ENCODE measurements at places on chromosomes 13 and 19.

- no peak for DNase-seq
Measured at GRCh38 chr19:4360081-4360569, 16.8 kb downstream of the MPND start.

GRCh38 chr19:46678110-46678732 lies 17.2 kb upstream of the DACT3 start:
- DNase-seq: no peak

DNA sequence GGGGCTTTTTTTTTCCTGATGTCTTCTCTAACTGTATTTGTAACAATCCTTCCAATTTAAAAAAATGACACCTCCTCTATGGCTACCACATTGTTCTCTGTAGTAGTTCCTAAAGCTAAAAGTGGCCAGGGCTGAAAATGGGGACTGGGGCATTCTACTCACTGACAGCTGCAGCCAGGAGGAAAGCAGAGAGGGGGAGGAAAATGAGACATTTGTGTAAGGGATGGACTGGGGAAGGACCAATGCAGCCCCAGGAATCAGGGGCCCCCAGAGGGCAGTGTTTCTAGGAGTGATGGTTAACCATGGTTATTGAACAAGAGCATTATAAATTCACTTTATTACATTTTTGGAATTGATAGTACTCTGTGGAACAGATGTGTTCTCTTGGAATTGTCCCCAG lies 34.3 kb upstream of the C1QTNF9 start:
- DNase-seq: no peak

DNA sequence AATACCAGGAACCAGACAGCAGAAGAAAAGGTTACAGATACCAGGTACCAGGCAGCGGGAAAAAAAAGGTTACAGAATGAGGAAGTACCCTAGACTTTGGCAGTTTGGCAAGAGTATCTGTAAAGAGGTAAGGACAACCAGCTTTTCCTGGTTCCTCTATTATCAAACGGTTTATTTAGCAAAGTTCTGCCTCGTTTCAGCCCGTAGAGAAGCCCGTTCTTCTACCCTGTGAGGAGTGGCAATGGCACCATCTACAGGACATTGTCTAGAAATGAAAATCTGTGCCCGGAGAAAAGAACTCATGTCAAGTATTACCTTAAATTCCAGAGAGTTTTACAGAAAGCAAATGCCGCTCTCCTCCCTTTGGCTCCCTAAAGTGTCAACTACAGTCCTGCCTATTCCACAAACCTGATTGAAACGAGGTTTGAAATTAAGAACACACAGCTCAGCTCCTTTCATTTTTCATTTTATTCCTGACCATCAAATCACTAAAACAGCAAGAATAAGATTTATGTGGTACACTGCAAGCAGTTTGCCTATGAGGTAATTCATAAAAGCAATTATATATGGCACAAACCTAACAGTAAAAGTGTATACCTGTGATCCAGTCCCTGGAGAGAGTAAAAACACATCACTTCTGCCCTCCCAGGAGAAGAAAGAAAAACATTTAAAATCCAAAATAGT lies 226.3 kb downstream of the SLC7A1 start:
- no peak for DNase-seq

DNA sequence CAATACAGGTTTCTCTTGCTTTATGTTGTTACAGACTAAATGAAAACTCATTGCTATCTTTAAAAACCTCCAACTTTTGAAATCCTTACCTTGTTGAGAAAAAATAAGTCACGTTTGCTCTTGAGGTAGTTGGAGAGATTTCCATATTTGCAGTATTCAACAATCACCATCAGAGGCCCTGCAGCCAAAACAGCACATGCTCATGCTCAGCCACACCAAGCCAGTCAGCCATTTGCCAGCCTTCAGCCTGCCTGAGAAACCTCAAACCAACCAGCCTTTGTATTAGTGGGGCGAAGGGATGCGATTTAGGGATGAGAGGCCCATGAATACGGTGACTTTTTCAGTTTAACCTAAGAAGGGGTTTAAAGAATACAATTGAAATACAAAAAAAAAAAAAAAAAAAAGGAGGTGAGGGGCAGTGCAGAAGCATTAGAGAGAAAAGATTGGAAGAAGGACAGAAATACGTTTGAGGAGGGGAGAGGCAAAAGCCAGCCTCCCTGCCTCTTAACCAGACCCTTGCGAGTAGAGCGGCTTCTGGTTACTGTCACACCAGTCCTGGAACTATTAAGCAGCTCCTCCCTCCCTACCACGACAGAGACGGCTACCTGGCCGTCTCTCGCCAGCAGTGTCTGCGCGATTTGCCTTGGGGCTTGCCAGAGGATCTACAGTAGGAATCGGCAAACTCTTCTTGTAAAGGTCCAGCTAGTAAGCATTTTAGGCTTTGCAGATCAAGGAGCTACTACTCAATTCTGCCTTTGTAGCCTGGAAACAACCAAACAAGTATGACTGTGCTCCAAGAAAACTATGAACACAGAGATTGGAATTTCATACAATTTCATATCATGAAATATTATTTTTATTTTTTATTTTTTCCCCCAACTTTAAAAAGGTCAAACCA lies 167.3 kb downstream of the FLT1 start:
- no peak for DNase-seq

DNA sequence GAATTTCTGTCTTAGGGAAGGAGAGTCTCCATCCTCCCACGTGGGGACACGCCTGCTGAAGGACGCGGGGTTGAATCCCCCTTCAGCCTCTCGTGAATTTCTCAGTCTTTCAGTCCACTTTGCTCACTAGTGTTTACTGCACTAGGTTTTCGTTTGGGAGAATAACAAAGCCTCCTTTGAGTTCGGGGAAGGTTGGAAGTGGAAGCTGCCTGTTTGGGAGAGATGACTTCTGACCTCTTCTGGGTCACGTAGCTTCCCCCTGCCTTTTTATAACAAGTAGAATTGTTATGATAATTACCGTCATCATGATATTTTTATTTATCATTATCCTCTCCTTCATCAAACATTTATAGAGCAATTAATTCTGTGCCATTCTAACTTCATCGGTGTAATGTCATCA lies 60.7 kb downstream of the ATP11A start:
- no peak for DNase-seq

DNA sequence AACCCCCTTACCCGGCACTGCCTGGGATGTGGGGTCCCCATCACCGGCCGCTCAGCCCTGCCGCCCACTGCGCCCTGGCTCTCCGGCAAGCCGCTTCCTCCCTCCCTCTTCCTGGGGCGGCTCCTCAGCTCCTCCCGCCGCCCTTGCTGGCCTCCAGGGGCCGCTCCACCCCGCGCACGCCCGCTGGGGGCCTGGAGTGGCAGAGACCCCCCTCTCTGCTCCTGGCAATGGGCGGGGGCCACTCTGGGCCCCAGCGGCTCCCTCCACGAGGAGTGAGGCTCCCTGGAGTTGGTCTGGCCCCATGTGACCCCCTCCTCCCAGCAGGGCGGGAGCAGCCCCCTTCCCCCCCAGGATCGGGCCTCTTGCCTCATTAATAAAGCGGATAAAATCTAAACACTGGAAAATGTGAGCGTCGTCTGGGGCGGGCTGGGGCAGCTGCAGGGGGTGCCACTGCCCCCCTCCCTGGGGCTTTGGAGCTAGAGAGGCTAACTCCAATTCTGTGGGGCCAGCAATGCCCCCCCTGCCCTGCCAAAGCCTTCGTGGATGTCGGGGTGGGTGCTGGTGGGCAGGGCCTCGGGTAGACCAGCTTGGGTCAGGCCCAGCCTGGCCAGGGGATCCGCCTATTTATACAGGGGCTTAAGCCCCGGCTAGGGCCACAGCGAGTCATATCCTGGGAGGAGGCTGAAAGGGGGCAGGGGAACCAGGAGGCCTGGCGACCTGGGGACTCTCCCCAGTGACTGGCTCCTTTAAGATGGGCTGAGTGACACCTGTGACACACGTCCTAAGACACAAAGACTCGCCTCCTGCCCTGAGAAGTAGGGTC lies at the start of gene PTGER1:
Gene PTGER1 (minus strand): TSS at position 104 of the 823 bp plus-strand sequence. CDS start 1,034 bp downstream, outside the sequence.
- peak; percentile 87 for DNase-seq

- DNase-seq: no peak
Measured at GRCh38 chr19:33471111-33471996, 50.2 kb downstream of the PEPD start.

DNA sequence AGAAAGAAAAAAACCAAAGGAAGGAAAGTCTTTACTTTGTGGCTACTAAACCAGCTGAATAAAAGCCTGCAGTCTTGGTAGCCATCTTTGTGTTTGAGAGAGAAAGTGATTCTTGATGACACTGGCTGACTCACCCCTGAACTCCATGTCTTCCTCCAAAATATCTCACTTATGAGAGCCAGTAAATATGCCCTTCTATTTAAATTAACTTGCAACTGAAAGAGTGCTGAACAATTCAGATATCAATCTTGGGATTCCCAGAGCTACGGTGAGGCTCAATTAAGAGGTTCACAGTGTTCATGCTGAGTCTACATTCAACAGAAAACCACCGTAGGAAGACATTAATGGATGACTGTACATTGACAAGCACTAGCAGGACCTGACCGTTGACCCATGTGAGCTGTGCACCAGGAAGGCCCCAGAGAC lies 57.9 kb downstream of the KCTD12 start:
- DNase-seq: no peak

GRCh38 chr13:79522583-79522982 lies 41.6 kb downstream of the NDFIP2 start:
- DNase-seq: no peak

GRCh38 chr19:40580619-40581018 lies 3.9 kb downstream of the SHKBP1 start:
- DNase-seq: no peak

DNA sequence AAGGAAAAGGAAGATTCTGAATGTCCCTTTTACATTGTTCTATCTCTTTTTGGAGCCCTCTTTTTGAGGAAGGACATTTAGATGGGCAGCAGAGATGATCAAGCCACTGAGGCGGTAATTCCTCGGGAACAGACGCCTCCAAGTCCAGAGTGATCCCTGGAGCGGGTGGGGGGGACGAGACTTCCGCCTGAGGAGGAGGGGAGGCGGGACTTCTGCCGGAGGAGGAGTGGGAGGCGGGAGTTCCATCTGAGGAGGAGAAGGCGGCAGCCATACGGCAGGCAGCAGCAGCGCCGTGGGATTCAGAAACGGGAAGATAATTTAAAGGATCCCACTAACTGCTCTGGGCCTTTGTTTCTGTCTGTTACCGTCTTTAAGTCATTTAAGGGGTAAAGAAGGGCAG lies 37.6 kb upstream of the CD177 start:
- DNase-seq: no peak

- DNase-seq: peak; percentile 25
Measured at GRCh38 chr13:99370481-99371275, 63.5 kb upstream of the GPR183 start.

GRCh38 chr13:46721054-46721453 lies 75.9 kb downstream of the ESD start:
- peak; percentile 78 for DNase-seq

- DNase-seq: no peak
Measured at GRCh38 chr13:22735011-22735995, 445.5 kb upstream of the SGCG start.

- DNase-seq: no peak
Measured at GRCh38 chr13:106047859-106048258, 487.6 kb downstream of the EFNB2 start.

GRCh38 chr13:106095919-106096318 lies 439.5 kb downstream of the EFNB2 start:
- DNase-seq: no peak

DNA sequence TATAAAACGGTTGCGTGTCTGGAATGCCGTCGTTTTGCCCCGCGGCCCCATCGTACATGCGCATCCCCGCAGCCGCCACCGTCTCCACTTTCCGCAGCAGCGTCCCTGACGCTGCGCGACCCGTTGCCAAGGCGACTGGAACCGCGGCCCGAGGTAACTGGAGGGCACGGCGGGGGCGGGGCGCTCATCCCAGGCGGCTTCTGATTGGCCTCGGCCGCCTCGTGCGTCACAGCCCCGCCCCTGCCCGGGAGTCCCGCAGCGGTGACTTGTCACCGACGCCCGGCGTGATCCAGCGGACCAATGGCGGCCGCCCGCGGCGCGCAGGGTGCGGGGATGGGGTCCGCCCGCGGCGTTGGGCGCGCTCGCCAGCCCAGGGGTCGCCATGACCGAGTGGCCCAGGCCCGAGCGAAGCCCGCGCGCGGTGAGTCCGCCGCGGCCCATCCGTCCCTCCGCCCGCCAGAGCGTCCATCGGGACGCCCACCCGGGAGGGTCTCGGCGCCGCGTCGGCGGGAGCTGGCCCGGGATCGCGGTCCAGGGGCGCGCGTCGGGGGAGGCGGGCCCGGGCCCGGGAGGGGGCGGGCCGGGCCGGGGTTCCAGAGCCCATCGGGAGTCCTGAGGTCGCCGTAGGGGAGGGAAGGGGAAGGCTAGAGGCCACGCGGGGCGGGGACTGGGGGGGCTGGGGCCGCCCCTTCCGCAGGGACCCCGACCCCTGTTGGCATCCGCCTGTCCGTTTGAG lies at the start of gene ZSCAN1:
Gene ZSCAN1 (plus strand): TSS at position 285 of the 736 bp plus-strand sequence. CDS start 3,812 bp downstream, outside the sequence.
- peak; percentile 98 for DNase-seq

DNA sequence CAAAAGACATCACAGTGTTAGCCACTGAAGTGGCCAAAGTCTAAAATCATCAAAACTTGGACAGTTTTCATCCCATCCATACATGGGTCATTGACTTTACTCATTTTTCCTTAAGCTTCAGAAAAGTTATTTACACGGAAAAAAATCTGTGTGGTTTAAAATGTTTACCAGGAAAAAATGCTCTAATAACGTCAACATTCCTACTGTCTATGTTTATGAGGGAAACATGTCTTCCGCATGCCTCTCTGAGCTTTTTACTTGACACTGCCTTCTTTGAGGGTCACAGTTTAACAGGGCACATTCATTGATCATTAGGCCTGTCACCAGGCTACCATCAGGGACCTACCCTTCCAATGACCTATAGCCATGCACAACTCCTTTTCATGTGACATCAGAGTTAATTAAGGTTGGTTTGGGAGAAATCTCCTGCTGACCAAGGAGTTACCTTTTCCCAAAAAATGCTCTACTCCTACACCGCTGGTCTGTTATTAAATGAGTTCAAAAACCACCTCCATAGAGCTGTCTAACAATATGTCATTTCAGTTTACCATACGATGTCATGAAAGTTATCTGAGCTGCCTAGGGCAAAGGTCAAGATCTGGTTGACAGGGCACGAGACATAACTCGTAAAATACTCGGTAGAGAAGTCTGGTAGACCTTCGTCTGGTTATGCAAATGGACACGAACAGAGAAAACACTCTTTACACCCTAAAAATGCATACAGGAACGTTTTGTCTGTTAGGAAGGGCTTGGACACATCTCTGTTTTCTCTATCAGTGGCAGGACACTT lies 17.8 kb downstream of the FLT1 start:
- no peak for DNase-seq
